ENCODE measurements at places on chromosomes 4 and X.

- no peak for DNase-seq
These were observed 8.5 kb downstream of the PITX2 start for GRCh38 chr4:110614173-110614963.

- DNase-seq: no peak
These were observed 761.8 kb upstream of the ATOH1 start for GRCh38 chr4:93066749-93067148.

GRCh38 chrX:110759785-110760184, 35.8 kb downstream of the CHRDL1 start:
- DNase-seq: no peak

- DNase-seq: no peak
These were observed 330.5 kb downstream of the HNRNPD start for GRCh38 chr4:82043081-82043808.

DNA sequence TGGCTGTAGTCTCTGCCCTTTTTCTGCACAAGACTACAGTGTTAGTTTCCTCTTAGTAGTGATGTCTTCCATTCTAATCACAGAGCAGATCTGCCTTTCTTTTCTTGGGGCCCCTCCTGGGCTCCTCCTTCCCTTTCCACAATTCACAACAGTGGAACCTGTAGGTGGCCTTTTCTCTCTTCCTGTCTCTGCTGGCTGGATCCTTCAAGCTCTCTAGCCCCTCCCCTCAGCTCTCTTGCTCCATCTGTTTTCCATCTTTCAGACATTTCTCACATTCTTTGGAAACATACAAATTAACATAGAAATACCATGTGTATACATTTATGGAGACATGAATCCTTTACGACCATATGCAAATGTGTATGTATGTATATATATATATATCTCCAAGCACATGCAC, 304 bp upstream of the SPIN2A start:
- DNase-seq: no peak

- no peak for DNase-seq
These were observed 293.4 kb upstream of the BOD1L1 start for GRCh38 chr4:13920901-13921300.

DNA sequence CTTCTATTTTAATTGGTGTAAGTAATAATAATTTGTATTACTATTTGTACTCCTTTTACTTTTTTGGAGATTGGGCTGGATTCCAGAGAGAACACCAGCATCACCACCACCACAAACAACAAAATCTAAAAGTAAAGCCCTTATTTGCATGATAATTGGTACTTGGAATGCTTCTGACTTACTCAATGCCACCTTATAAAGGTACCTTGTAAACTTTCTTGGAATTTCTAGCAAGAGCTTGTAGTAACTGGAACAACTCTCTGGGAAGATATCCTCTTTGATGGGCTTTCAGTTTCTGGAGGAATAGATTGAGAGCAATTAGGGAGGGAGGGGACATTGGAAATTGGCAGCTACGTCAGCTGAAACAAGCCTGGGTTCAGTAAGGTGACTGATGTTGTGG, 20.2 kb upstream of the PITX2 start:
- DNase-seq: no peak

DNA sequence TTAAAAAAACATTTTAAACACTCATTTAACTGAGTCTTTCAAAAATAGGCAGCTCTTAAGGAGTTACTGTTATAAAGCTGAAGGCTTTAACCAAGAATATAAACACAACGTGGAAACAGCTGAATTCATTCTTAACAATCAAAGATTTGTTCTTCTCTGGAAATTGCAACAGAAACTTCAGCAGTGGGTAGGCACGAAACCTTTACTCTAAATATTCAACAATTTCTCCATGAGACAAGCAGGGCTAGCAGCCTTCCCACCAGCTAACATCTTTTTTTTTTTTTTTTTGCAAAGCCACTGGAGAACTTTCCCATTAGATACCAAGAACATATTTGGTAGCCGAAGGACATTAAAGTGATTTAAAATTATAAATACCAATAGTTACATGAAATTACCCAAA, 78.2 kb upstream of the PRSS48 start:
- no peak for DNase-seq

GRCh38 chrX:26562156-26562555, 346.2 kb downstream of the MAGEB5 start:
- no peak for DNase-seq

- DNase-seq: no peak
These were observed 253.1 kb upstream of the GPC4 start for GRCh38 chrX:133668225-133668931.

DNA sequence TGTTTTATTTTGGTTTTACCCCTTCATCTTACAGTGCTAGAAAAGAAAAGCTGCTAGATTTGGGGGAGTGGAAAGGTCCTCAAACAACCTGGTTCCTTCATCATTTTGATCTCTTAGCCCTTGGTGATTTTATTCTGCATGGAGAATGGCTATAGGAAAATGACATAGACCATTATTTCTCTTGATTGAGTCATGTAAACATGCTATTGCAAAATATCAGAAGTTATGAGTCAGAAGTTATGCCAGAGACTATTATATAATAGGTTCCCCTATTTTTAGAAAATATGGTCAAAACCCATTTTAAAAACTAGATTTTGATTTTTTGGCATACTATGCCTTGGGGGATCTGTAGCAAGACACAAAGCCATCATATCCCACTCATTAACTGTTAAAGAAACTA, 83.7 kb upstream of the FAM9C start:
- DNase-seq: no peak

GRCh38 chr4:140672416-140672815, 83.8 kb downstream of the TBC1D9 start:
- DNase-seq: no peak

GRCh38 chr4:126369076-126369475, 1054.3 kb downstream of the FAT4 start:
- no peak for DNase-seq

- DNase-seq: no peak
These were observed 738.4 kb downstream of the RPA4 start for GRCh38 chrX:97622111-97622510.

DNA sequence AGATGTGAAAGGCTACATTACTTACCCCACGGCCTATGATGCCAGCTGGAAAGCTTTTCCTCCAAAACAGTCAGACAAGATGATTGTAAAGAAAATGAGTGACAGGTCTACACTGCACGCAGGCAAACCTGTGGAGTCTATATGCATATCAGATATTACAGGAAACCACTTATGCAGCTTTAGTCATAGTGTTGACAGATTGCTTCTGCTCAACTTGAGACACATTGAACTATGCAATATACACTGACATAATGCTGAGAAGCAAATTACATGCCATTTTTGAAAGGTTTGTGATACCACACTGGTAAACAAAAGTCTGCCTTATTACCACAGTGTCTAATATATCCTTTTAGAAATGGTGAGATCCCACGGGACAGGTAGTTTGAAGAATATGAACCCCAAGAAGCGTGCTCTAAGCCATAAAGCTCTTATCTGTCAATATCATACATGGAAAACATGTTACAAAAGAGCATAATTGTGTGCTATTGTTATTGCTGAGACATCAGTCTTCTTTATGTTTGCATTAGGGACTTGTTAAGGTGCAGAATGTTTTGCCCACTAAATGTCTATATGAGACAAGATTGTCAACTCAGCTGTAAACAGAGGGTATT, 1835.8 kb upstream of the TENM3 start:
- DNase-seq: no peak

DNA sequence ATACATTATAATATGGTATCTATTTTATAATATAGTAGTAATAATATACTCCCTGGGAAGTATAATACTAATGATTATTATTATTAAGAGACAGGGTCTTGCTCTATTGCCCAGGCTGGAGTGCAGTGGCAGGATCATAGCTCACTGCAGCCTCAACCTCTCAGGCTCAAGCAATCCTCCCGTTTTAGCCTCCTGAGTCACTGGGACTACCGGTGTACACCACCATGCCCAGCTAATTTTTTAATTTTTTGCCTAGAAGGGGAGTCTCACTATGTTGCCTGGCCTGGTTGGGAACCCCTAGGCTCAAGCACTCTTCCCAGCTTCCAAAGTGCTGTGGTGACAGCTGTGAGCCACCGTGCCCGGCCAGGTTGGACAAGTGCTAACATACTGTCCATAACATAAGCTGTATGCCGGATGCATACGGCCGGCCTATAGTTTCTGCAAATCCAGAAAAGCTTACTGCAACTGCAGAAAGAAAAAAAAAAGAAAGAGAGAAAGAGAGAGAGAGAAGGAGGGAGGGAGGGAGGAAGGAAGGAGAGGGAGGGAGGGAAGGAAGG, 94.2 kb upstream of the PPP2R3B start:
- DNase-seq: no peak

DNA sequence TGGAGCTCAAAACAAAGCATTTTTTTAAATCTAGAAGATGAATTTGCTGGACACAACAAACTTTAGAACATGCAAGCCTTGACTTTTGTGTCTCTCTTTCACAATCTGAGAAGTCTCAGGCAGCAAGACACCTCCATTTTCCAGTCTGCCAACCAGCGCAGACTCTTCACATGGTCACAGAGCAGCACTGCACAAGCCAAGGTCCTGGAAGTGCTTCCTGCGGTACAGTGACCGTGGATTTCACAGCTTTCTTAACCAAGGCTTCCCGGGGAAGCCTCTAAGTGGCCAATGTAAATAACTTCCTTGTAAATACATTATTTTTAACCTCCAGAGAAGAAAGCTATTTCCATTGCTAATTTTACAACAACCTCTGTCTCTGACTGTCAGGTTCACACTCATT, 31.2 kb downstream of the ZNF827 start:
- DNase-seq: no peak

DNA sequence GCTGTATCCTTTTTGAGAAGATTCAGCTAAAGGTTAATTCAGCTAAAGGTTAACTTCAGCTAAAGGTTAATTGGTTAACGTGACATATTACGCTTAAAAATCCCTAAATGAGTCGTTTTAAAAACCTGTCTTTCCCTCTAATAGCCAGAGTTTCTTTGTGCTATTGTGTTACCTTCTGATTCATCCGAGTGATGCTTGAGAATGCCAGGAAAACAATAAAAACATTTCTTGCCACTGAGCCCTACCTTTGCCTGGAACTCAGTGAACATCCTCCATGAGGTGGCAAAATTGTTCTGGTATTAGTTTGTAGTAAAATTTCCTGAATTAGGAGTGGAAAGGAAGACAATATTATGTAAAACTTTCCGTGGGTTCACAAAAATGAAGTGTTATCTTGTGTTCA, 13.7 kb upstream of the TMPRSS11E start:
- no peak for DNase-seq

- DNase-seq: no peak
These were observed 1.7 kb downstream of the PPP2R2C start for GRCh38 chr4:6470502-6471306.

DNA sequence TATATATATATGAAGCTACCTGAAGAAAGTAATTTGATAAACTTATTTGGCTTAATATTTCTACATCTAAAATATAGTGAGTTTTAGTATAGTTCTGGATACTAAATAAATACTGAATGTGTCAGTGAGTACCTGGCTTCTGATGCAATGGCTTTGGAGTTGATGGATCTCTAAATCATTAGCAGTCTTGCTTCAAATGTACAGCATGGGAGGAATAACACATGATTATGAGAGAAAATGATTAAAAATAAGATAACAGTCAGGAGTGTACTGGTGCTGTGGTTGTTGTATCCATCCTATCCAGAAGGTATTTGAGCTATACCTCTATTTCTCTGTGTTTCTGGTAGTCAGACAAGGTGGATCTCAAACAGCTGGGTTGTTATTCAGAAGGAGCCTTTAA, 641.3 kb downstream of the TRAM1L1 start:
- DNase-seq: no peak

Data from stimulated activated CD8-positive, alpha-beta memory T cell treated with anti-CD3 and anti-CD28 coated beads, Interleukin-7, amount 100 ng/mL, for 1 hour (primary cell).